ENCODE measurements at places on chromosomes 2 and 18. TPM values are rescaled to one million over a fixed set of nuclear protein-coding genes. Genes with fewer than 3 reads are reported as not detected.

DNA sequence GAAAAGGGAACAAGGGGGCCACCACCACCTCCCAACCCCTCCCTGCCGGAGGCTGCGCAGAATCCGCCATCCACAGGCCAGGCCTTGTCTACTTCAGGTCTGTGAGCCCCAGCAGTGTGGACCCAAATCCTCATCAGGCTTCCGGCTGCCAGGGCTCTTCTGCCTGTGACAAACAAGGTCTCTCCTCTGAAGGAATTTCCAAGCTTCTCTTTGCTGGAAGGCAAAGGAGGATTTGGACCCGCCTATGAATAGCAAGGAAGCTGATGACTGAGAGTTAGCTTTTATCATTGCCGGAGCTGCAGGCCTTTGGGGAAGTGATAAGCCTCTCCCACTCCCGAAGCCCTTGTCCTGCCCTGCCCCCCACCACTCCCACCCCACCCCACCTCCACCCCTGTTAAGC lies 93.7 kb upstream of the SH3BP4 start:
- no peak for DNase-seq

Gene AOX1
- total RNA-seq = 19.5 TPM

Gene FER1L5
- total RNA-seq = not detected

- DNase-seq = no peak
These were observed 127.5 kb downstream of the GLI2 start for GRCh38 chr2:120863146-120863545.

All from SJSA1 (cell line).